SK-N-DZ (cell line): ENCODE measurements at places on chromosomes 7 and 10.
A peak's percentile ranks its signal among the peaks of the same experiment; 100 is the strongest.

DNA sequence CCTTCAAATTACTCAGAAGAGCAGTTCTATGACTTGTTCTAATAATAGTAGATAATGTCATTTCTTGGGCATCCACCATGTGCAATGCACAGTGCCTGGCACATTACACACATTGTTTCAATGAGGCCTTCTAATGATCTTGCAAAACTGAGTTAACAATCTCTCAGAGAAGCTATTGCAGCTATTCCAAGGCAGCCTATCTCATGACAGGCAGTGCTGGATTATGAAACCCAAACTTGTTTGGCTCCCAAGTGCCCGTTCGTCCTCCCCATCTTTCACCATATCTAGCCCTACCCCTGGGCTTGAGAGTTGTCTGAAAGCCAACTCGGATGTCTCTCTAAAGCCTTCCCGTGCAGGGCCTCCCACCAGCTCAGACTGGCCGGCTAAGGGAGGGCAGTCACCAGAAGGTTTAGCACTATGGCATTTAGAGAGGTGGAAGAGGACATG lies 405.1 kb downstream of the PLXNA4 start:
- no peak for DNase-seq

GRCh38 chr7:107020400-107020799 lies 24.1 kb upstream of the PRKAR2B start:
- DNase-seq = no peak

- DNase-seq = peak; percentile 79
These were observed 181.3 kb downstream of the TAX1BP1 start for GRCh38 chr7:27921081-27921836.

DNA sequence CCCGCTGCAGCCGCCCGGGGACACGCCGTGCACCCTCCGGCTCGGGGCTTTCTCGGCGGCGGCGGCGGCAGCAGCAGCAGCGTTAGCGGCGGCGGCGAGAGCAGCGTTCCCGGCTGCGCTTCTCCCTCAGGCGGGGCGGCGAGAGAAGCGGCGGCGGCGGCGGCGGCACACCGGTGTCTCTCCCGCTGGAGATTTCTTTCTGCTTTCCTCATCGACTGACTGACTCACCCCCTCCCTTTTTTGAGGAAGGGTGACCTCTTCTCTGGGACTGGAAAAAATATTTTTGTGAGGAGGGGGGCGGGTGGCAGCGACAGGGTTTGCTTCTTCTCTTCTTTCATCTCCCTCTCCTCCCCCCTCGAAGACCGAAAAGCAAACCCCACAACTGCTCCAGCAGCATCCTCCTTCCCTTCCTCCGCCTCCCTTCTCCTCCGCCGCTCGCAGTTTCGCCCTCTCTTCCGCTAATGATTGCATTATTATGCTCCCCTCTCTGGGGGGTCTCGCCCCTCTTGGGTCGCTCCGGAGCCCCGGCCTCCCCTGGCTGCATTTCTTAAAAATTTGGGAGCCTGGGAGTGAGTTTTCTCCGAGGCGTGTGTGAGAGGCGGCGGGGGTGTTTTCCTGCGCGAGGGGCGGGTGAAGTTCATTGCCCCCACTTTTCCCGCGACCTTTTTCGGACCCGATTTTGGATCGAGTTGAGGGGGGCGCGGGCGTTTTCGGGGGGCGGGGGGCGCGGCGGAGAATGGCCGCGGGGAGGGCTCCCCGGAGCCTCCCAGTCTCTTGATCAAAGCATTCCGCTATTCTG lies 411 bp downstream of the AUTS2 start:
- DNase-seq = peak; percentile 52

DNA sequence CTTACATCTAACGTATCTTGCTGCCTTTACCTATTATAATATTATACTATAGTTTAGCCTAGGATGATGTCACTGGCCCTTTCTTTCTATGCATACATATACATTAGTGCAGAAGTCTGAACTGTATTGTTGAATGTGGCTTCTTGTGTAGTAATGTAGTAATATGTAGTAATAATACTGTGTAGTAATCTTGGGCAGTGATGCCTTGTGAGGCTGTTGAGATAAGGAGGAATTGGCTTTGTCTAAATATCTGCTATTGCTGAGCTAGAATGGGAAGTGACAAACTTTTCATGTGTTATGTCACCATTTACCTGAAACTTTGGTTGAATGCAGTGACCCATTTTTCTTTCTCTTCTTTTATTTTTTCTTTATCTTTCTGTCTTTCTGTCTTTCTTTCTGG lies 11.0 kb downstream of the GLCCI1 start:
- no peak for DNase-seq

DNA sequence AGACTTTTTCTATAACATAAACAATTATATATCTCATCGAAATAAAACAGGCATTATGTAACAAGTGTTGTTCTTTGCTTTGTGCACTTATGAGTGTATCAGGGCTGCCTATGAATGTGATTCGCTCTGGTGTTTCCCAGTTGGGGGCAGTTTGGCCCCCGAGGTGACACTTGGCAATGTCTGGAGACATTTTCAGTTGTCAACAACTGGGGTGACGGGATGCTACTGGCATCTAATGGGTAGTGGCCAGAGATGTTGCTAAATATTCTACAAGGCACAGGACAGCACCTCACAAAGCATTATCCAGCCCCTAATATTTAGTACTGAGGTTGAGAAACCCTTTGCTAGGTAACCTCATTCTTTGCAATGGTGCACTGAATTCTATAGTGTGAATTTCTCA lies 83.3 kb downstream of the PLCE1 start:
- no peak for DNase-seq

- no peak for DNase-seq
These were observed 28.3 kb downstream of the ZNF365 start for GRCh38 chr10:62402508-62402907.

DNA sequence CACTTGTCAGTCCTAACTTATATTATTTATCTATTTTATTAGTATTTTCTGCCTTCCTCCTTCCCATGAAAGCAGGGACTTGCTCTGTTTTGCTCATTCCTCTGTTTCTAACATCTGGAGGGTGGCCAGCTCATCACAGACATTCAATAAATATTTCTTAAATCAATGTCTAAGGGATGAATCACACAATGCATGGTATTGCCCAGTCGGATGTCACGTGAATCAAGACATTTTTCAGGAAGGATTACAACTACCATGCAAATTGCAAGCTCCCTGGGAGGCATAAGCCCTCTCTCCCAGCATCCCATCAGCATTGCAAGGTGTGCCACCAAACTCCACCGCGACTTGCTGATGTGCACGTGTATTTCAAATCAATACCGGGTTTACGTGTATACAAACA lies 146.6 kb upstream of the RNF32 start:
- DNase-seq = no peak

- no peak for DNase-seq
These were observed 43.0 kb upstream of the HECTD2 start for GRCh38 chr10:91367127-91367531.

GRCh38 chr10:49212076-49212475 lies 23.9 kb upstream of the TMEM273 start:
- no peak for DNase-seq

DNA sequence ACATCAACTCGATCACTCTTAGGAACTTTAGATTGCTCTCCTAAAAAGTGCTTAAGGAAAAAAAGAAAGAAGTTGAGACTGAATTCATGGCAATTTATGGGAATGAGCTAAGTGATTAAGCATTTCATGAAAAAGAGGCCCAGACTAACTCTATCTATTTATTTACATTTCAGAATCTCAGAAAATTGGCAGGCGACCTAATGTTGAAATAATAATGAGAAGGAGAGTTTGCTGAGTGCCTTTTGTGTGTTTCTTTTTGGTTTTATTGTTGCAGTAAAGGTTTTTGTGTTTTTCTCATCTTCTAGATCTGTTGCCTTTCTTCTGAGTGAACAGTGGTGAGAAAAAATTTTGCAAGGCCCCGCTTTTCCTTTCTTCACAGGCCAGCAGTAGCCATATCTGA lies 3.8 kb downstream of the GRK5 start:
- peak; percentile 37 for DNase-seq

- DNase-seq = no peak
These were observed 11.7 kb downstream of the ARHGAP19 start for GRCh38 chr10:97280783-97281182.

GRCh38 chr10:132591166-132591971 lies 53.8 kb downstream of the INPP5A start:
- DNase-seq = no peak

DNA sequence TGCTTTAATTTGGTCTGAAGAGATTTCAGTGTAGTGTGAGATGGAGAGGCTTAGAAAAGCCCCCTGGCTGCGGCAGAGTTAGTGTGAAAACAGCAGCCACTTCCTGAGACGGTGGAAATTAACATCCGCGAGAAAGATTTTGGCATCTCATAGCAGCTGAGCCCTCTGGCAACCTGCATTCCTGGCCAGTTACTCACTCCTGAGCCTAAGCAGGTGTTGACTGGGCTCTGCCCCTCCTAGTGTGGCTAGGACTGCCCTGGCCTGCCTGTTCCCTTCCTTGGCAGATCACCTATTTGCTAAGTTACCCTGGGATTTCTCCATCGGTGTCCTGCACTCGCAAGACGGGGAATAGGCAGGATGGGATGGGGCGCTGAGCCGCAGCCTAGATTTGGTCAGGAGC lies 57.6 kb upstream of the LMTK2 start:
- DNase-seq = no peak

GRCh38 chr10:85148693-85149640 lies 820.6 kb downstream of the CCSER2 start:
- DNase-seq = no peak

DNA sequence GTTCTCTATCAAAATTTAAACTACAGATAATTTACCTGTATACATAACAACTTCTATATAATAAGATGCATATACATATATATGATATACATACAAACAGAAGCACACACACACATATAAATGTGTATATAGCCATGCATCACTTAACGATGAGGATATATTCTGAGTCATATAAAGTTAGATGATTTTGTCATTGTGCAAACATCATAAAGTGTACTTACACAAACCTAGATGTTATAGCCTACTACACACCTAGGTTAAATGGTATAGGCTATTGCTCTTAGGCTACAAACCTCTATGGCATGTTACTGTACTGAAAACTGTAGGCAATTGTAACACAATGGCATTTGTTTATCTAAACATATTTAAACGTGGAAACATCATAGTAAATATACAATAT lies 937.6 kb upstream of the KCND2 start:
- no peak for DNase-seq

- DNase-seq = no peak
These were observed 219.5 kb upstream of the NRP1 start for GRCh38 chr10:33553748-33554571.

GRCh38 chr7:121609208-121609607 lies 213.1 kb upstream of the FAM3C start:
- no peak for DNase-seq

DNA sequence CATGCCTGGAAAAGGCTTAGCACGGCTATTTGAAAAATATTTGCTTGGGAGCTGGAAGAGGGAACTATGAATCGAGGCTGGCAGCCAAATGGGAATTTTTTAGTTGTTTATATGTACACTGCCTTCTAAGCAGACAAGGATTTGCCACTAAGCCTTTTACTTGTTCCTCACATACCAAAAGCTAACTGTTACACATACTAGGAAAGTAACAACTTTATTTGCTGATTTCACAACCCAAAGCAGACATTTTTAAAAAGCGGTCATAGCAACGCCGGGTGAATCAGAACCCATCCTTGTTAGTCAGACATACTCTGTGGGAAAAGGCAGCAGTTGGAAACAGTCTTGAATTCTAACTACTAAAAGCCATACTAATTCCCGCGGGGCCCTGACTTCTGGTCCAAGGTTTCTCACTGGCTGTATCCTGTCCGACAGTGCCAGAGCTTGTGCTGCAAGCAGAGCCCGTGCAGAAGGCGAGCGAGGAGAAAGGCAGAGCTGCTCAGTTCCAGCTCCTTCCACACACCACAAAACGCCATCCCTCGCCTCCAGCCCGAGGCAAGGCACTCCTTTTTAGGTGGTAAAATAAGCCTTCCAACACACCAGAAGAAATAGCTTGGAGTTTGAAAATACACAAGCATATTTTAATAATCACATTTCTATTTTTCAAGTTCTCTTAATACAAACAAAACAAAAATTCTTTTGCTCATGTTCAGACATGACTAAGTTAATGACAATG lies 89.2 kb downstream of the RNF216 start:
- peak; percentile 59 for DNase-seq

GRCh38 chr10:50490241-50490640 lies 133.5 kb downstream of the SGMS1 start:
- no peak for DNase-seq
